ENCODE measurements at places on chromosomes 2 and 18.

DNA sequence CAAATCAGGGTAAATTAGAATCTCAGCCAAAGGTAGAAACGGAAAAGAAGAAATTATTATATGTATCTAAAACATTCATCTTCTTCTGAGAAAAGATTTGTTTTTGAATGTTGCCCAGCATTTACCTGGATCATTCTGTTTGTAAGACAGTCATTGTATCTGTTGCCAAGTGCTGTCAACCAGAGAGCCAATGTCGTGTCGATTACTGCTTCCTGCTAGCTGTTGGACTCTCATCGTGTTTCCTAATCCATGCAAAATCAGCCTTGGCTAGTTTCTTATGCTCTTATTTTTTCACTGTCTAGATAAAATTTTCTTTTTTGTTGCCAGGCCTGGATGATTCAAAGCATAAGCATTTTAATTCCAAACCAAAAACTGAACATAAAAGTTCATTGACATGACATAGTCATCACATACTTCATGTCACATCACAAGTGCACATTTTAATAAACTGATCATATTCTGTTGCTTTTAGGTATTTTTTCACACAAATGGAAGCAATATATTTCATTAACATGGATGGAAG, 202.3 kb downstream of the KCNH7 start:
- no peak for DNase-seq

- no peak for DNase-seq
Observed at GRCh38 chr2:66434679-66435548, at the start of gene MEIS1. MEIS1 (plus strand) TSS chr2:66435125; CDS start chr2:66435857, 732 bp downstream.

- no peak for DNase-seq
Observed at GRCh38 chr2:105134081-105134480, 96.2 kb downstream of the MRPS9 start.

- DNase-seq: no peak
Observed at GRCh38 chr18:32930695-32931301, 158.0 kb upstream of the KLHL14 start.

DNA sequence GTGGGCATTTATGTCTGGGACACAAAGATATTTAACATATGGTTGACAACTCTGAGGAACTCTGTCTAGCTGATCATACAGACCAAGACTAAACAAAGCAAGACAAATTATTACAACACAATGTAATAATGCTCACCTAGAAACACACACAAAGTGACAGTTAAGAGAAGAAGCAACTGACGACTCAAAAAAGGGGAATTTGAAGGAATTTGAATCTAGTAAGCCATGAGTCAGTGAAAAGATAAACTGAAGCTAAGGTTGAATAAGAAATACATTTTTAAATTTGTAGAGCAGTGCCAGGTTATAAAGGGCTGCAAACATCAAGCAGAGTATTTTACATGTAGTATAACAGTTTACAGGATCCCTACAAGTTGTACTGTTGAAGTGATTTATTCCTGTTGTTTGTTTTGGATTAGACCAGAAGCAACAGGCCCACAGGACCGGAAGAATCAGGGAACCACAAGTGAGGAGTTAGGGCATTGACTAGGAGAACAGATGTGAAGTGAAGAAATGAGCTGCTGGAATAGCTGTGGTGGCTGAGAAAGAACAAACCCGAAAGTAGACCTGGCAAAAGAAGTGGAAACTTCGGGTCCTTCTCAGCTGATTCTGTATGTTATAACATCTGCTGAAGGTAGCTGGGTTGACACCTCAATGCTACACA, 35.6 kb downstream of the IFIH1 start:
- no peak for DNase-seq

- no peak for DNase-seq
Observed at GRCh38 chr2:34416856-34417255, 817.8 kb upstream of the FAM98A start.

DNA sequence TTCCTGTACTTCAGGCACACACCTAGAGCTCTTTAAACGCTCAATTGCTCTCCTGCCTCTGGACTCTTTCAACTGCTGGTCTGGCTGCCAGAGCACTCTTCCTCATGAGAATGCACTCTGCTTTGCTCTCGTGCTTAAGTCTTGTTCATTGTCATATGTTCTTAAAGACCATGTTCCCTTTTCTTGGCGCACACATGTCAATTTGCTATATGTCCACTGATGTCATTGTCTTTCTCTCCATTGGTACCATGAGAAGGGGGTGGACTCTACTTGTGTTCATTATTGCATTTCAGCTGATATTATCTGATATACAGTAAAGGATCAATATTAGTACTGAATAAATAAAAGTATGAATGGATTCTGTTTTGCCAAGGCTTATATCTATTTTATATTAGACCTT, 16.8 kb downstream of the SPHKAP start:
- DNase-seq: no peak

- DNase-seq: no peak
Observed at GRCh38 chr2:149483004-149483605, 104.5 kb downstream of the MMADHC start.

DNA sequence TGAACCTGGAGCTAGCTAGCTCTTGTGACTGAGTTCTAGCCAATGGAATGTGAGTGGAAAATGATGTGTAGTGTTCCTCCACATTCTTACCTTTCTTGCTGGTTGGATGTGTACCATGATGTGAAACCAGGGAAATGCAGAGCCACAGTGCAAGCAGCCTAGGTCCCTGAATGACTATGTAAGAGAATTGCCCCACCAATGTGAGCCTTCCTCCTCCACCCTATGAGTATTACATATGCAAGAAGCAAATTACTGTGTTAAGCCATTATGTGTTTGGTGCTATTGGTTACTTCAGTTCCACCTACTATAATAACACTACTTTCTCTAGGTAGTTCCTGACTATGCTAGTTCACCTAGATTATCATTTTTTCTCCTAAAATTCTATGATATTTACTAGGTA, 39.6 kb downstream of the LCLAT1 start:
- no peak for DNase-seq

GRCh38 chr2:72841462-72842125, 15.8 kb upstream of the EXOC6B start:
- no peak for DNase-seq

GRCh38 chr2:108115868-108116267, 123.9 kb upstream of the SULT1C3 start:
- no peak for DNase-seq

DNA sequence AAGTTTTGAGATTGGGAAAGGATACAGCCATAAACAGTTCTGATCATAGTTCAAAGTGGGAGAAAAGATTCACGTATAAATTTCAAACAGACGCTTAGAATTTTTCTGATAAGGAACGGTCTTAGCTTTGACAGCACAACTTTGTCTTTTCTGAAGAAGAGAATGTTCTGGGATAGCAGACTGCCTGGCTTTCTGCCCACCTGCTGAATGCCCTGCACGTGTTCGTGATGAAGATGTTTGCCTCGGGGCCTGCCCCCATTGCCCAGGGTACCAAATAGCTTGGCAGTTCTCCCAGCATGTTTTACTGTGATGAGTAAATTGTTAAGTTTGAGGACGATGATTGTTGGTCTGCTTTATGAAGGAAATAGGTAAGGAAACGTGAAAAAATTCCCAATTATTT, 4.6 kb downstream of the MRPL33 start:
- DNase-seq: no peak

DNA sequence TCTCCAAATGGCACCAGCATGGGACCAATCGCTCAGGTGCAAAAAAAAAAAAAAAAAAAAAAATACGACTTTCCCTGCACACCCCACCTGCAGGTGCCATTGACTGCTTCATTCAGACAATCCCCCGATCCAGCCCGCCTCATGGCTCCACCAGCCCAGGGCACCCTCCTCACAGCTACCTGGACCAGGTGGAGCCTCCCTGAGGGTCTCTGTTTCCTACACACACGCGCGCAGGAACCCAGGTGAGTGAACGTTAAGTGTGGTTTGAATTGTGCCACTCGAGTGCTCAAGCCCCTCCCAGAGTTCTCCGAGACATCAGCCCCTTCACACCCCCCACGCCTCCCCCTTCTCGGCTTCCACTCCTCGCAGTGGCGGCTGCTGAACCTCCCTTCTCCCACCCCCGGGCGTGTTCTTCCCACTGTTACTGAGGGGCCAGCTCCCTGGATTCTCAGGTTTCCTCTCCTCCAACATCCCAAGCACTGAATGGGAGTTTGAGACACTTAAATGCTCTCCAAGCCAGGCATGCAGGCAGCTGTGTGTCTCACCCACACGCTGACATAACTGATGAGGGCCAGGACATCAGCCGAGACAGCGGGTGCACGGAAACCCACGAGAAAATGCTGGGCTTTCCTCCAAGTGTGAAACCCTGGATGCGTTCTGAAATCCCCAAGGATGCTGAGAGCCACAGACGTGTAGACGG, 88.8 kb upstream of the SNTG2 start:
- DNase-seq: no peak

GRCh38 chr2:162166174-162166573, 14.1 kb upstream of the GCG start:
- no peak for DNase-seq

GRCh38 chr18:34942276-34942675, 98.9 kb upstream of the MAPRE2 start:
- DNase-seq: no peak

DNA sequence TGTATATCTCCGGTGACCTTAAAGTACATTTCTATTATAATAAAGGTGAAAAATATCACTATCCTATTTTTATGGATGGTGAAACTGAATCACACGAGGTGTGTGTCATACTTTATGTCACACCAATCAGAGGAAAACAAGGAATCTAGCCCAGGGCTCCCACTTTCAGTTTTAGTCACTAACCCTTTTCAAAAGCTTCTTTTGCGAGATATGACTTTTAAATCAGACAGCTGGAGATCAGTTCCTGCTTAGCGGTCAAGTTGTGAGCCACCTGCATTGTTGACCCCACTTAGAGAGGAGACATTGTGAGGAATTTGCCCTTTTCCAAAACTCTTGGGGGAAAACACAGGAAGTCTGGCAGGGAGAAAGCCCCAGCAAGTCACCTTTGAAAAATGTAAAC, 70.5 kb downstream of the CPS1 start:
- no peak for DNase-seq

DNA sequence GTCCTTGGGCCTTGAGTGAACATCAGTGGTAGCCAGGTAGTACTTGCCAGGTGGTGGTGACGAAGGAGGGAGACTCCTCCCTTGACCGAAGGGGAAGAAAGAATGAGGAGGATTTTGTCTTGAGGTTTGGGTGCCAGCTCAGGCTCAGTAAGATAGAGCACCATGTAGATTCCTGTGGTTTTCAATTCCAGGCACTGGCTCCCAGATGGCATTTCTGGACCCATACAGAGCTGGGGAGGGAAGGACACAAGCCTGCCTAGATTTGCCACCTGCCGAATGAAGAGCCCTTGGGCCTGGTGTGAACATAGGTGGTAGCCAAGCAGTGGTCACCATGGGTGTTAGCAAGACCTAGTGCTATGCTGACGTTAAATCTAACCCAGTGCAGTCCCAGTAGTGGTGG, 108.8 kb upstream of the UBE2E3 start:
- no peak for DNase-seq

DNA sequence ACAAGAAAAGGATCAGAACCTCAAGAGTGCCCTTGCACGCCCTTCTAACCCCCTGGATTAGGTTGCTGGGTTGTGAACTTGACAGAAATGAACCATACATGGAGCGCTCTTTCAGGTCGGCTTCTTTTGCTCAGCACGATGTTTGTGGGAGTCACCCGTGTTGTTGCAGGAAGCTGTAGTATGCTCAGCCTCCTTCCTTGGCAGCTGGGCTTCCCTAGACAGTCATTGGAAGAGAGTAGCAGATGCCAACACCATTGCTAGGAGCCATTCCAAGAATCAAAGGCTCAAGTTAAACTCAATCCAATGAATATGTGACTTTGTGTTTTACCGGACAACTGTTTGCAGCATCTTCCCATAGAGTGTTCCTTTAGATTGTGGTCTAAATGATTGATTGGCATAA, 47.0 kb downstream of the RAB12 start:
- no peak for DNase-seq

- DNase-seq: no peak
Observed at GRCh38 chr2:232239951-232240681, 138.4 kb upstream of the ALPP start.

DNA sequence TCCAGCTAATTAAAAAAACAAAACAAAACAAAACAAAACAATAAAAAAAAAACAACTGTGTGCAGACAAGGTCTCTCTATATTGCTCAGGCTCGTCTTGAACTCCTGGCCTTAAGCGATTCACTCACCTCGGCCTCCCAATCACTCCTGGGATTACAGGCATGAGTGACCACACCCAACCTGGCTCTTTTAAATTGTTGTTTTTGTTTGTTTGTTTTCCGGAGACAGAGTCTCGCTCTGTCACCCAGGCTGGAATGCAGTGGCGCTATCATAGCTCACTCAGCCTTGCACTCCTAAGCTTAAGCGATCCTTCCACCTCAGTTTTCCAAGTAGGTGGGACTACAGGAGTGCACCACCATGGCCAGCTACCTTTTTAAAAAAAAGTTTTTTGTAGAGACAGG, 201.6 kb downstream of the EN1 start:
- DNase-seq: no peak

- DNase-seq: no peak
Observed at GRCh38 chr2:25585189-25585588, 88.2 kb downstream of the DTNB start.

GRCh38 chr2:69581774-69582581, 61.6 kb downstream of the AAK1 start:
- DNase-seq: no peak

DNA sequence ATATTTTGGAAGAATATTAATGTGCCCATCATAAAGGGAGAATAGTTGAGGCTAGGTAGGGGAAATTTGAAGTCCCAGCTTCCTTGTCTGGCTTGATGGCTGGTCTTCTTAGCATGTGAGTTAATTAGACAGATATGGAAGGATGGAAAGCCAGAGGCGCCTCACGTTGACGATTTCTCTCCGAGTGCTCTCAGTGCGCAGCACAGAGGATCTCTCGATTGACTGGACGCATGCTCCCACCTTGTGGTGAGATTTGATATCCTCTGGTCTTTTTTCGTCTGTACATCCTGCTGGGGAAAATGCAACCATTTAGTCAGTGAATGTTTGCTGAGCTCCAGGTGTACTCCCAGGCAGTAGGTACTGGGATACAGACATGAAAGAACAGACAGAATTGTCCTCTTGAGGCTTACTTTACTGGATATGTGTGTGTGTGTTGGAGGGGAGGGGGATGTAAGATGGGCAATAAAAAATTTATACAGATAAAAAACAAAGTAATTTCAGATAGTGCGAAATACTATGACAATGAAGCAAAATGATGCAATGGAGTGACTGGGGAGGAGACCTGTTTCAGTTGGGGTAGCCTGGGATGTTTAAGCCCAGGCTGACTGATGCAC, 66.9 kb upstream of the ZNG1B start:
- peak; percentile 9 for DNase-seq

DNA sequence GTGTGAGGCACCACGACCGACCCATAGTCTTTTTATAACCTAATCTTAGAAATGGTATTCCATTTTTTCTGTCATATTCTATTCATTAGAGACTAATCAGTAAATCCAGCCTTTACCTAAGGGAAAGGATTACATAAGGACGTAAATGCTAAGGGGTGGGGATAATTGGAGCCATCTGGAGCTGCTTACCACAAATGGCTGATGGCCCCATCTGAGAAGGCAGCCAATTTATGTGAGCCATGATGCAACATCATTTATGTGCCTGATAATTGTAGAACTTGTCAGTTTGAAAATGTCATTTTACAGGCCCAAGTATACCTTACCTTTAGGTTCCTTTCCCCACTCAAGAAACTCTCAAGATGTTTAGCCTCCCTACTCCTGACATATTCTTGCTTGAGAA, 44.0 kb downstream of the ARHGEF33 start:
- no peak for DNase-seq
